ENCODE measurements at places on chromosomes 4 and X. TPM values are rescaled to one million over a fixed set of nuclear protein-coding genes. Genes with fewer than 3 reads are reported as not detected.

Gene XAGE1A
- polyA plus RNA-seq: not detected

Gene ACSL1
- polyA plus RNA-seq: 39.3 TPM

Gene ZNF732
- not detected for polyA plus RNA-seq

Gene AFM
- not detected for polyA plus RNA-seq

Gene VCX2
- polyA plus RNA-seq: not detected

Gene RIBC1
- polyA plus RNA-seq: not detected

Gene DGKK
- polyA plus RNA-seq: not detected

Gene ADRA2C
- not detected for polyA plus RNA-seq

Gene MBTPS2
- 22.9 TPM for polyA plus RNA-seq

Gene CFAP47
- not detected for polyA plus RNA-seq

Gene F8A2
- not detected for polyA plus RNA-seq

Gene SPANXA1
- polyA plus RNA-seq: not detected

Gene AKAP17A
- 5.0 TPM for polyA plus RNA-seq

Gene AKAP14
- polyA plus RNA-seq: 0.51 TPM

Gene FAM9B
- not detected for polyA plus RNA-seq

Gene P2RY10
- polyA plus RNA-seq: not detected

Gene CNKSR2
- polyA plus RNA-seq: 145 TPM

Measured in Purkinje cell (primary cell).